Glomerular endothelial cell (primary cell): ENCODE measurements at places on chromosomes 1 and 21. TPM values are rescaled to one million over a fixed set of nuclear protein-coding genes. Genes with fewer than 3 reads are reported as not detected.

Gene SPEN
- total RNA-seq: 25.8 and 36.8 TPM in 2 replicates

Gene MAD2L2
- total RNA-seq: 30.0 and 35.1 TPM in 2 replicates

Gene FCGR3B
- total RNA-seq: not detected in 2 replicates

Gene USH2A
- total RNA-seq: not detected in 2 replicates

Gene MORC3
- total RNA-seq: 19.3 and 25.9 TPM in 2 replicates

Gene BEST4
- total RNA-seq: not detected in 2 replicates

Gene NLRP3
- total RNA-seq: 0.58 and 1.0 TPM in 2 replicates

Gene CHD1L
- 23.1 and 27.3 TPM in 2 replicates for total RNA-seq

Gene TAF5L
- total RNA-seq: 15.9 and 18.6 TPM in 2 replicates

Gene SLC6A9
- total RNA-seq: 0.15 and 1.5 TPM in 2 replicates

Gene KIAA0040
- total RNA-seq: 7.6 and 18.6 TPM in 2 replicates

Gene OR6K3
- not detected in 2 replicates for total RNA-seq

Gene TTC24
- not detected in 2 replicates for total RNA-seq

Gene GBP3
- 47.3 and 48.9 TPM in 2 replicates for total RNA-seq

Gene HMCN1
- 1.3 and 9.2 TPM in 2 replicates for total RNA-seq

Gene SPATA46
- total RNA-seq: not detected in 2 replicates

Gene SELL
- total RNA-seq: 0.05 and 0.88 TPM in 2 replicates

Gene GJB3
- total RNA-seq: 0.35 and 0.87 TPM in 2 replicates

Gene SYT14
- 1.8 and 8.7 TPM in 2 replicates for total RNA-seq

Gene LRRC52
- total RNA-seq: not detected in 2 replicates

Gene CFHR4
- total RNA-seq: not detected in 2 replicates

Gene ZMYND12
- total RNA-seq: 0.63 TPM in 1 of 2 replicates, not detected in the other

Gene IL23R
- not detected in 2 replicates for total RNA-seq

Gene F13B
- total RNA-seq: not detected in 2 replicates

Gene ZNF697
- 24.5 and 25.4 TPM in 2 replicates for total RNA-seq

Gene NBPF26
- 7.0 and 7.4 TPM in 2 replicates for total RNA-seq

Gene IGFN1
- total RNA-seq: 0.10 TPM in 1 of 2 replicates, not detected in the other

Gene NDUFS2
- 113 and 141 TPM in 2 replicates for total RNA-seq
